ENCODE measurements at places on chromosomes 5 and 9.
A peak's percentile ranks its signal among the peaks of the same experiment; 100 is the strongest.

- DNase-seq: no peak
Observed at GRCh38 chr5:93433422-93433821, 147.6 kb downstream of the NR2F1-AS1 start.

DNA sequence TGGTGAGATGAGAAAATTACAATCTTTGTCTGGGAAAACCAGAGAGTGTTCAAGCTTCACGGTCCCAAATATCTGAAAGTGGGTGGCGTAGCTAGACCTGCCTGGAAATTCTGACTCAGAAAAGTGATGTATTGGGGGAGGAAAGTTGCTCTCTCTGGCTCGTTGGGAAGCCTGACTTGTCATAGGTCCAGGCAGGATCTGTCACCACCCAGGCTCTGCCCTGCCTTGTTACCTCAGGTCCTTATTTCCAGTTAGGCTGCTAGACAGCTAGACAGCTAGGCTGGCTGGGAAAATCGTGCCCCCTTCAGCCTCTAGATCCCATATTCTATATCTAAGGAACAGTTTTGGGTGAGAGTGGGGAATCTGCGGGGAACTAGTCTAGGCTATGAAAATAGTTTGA is 41.0 kb upstream of the HCN1 start:
- peak; percentile 4 for DNase-seq

- no peak for DNase-seq
Observed at GRCh38 chr9:128080206-128080605, 12.2 kb downstream of the SLC25A25 start.

DNA sequence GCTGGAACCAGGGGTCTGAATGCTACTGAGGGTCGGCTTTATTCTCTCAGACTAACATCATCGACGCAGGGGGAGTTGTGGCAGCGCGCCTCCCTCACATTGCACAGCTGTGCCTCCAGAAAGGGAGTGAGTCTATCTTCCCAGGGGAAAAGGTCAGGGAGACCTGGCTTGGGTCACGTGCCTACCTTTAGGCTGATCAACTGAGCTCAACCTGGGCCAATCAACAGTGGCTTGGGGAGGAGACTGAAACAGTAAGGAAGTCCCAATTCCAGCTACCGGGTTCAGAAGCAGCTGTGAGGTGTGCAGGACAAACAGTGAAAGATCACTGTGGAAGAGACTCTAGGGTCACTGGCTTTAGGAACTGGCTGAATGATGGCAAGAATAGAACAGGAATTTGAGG is 14.3 kb downstream of the SNX30 start:
- no peak for DNase-seq

- DNase-seq: no peak
Observed at GRCh38 chr9:113623851-113624485, 160.4 kb downstream of the RGS3 start.

DNA sequence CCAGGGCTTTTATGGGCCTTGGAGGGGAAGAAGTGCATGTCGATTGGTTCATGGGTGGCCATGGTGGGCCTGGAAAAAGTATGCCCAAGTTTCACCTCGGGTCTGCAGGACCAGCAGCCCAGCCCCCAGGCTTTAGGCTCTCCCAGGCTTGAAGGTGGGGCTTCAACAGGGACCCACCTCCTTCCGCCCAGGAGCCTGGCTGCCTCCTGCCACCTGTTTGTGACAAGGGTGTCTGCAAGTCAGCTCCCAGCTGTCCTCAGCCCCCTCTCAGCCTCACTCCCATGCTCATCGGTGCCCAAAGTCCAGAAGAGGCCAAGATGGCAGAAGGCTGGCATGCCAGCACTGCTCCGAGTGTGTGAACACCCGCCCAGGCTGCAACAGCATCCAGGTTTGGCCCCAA is 1063.2 kb upstream of the ACO1 start:
- DNase-seq: no peak

DNA sequence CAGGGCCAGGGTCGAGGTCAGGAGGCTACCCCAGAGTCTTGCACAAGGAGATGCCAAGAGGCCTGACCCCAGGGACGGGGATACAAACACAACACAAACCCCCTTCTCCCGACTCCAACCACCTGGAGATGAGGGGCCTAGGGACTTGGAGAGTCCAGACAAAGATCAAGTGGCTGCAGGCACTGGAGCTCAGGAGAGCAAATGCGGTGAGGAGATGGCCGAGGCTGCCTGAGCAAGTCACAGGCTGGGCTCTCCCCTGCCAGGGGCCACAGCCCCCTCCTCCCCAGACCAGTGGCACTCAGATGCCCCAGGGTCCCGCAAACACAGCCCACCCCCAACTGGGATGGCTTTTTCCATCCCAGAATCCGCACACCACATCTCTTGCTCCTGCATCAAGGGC is 15.8 kb downstream of the SH3GLB2 start:
- no peak for DNase-seq

DNA sequence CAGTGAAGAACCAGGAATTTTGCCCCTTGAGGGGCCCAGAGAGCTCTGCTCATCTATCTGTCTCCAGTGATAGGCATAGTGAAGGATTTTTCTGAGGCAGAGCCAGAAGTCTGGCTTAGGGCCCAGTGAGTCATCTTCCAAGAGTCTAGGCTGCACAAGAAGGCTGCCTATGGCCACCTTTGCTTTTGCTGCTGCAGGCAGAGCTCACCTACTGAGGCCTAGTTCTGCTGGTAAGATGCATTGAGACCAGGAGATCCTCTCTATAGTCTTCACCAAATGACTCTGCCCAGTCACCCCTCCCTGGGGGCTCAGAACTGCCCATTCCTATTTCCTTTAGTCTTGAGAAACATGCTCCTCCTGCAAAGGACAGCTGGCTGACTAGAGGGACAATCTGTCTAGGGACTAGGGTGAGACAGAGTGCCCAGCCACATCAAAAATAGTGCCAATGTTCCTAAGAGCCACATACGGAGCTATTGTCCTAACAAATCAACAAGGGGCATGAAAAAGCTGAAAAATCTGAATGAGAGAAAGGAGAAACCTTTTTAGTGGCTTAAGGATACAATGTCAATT is 40.3 kb upstream of the CDKN2AIPNL start:
- peak; percentile 77 for DNase-seq

DNA sequence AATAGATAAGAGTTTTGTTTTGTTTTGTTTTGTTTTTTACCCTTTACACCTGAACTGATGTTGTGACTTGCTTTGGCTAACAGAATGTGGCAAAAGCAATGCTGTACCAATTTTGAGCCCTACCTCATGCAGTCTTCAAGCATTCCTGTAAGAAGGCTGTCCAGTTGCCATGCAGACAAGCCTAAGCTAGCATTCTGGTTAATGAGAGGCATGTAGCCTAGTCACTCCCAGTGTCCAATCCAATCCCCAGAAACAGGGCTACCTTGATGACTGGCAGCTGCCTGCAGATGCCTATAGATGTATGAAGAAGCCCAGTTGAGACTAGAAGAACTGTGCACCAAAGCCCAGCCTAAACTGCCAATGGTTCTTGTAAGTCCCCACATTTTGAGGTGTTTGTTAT is 9.4 kb upstream of the EFNA5 start:
- no peak for DNase-seq

- no peak for DNase-seq
Observed at GRCh38 chr9:86521977-86522376, 167.8 kb upstream of the TUT7 start.

DNA sequence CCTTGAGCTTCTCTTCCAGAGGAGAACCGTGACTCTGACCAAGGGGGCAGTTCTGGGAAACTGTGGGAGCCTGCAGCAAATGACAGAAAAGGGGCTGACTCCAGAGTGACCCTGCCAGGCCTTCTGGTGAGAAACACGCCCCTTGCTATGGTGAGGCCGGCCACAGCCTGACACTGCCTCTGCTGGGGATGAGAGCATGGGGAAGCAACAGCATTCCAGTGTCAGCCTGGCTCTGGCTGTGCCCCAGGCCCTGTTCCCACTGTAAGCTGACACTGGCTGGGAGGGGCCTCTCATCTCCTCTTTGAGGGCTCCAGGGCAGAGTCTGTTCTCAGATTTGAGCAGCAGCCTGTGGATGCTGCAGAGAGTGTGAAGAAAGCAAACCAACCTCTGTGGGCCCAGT is 180.0 kb upstream of the IL12B start:
- peak; percentile 18 for DNase-seq

Measured in H54 (cell line).